ENCODE measurements at places on chromosomes 5 and 9.
A peak's percentile ranks its signal among the peaks of the same experiment; 100 is the strongest.

- DNase-seq = no peak
Observed at GRCh38 chr9:88310310-88310980, 77.8 kb upstream of the SPIN1 start.

- no peak for DNase-seq
Observed at GRCh38 chr5:64979531-64979930, 210.8 kb downstream of the CWC27 start.

DNA sequence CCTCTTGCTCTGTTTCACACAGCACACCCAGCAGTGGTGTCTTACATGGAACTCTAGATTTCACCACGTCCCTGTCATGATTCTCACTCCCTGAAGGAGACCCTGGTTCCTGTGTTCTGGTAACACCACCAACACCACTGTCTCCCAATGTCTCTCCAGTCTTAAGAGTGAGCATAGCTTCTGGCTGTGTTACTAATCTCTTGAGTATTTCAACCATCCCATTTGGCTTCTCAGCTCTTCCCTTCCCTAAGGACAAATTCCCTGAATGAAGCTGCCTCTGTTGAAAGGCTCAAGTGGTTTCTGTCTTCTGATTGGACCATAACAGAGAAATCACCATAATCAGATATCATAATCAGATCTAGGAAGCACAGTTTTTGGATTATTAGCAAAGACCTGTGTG, 311.8 kb downstream of the DNAH5 start:
- no peak for DNase-seq

- DNase-seq = no peak
Observed at GRCh38 chr5:116265471-116265870, 180.6 kb downstream of the COMMD10 start.

DNA sequence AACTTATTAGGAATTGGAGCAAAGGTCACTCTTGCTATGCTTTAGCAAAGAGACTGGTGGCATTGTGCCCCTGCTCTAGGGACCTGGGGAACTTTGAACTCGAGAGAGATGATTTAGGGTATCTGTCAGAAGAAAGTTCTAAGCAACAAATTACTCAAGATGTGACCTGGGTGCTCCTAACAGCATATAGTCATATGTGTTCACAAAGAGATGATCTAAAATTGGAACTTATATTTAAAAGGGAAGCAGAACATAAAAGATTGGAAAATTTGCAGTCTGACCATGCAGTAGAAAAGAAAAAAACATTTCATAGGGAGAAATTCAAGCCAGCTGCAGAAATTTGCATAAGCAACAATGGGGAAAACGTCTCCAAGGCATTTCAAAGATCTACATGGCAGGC, 68.3 kb downstream of the SEMA5A start:
- DNase-seq = no peak

- DNase-seq = no peak
Observed at GRCh38 chr9:84754881-84755280, 85.4 kb downstream of the NTRK2 start.

DNA sequence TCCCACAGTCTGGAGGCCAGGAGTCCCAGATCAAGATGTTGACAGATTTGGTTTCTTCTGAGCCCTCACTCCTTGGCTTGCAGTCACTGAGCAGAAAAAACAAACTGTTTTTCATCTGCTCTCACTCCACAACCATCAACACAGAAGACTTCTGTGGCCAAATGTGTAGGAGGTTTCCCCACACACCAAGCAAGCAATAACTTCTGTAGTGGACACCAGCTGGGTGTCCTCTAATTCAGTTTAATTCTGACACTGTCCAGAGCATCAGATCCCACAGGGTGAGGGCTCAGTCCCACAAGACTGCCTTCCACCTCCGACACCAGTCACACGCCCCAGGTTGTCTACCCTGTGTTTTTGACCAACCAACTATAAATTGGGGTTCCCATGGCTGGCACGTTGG, 209.9 kb downstream of the AOPEP start:
- no peak for DNase-seq

DNA sequence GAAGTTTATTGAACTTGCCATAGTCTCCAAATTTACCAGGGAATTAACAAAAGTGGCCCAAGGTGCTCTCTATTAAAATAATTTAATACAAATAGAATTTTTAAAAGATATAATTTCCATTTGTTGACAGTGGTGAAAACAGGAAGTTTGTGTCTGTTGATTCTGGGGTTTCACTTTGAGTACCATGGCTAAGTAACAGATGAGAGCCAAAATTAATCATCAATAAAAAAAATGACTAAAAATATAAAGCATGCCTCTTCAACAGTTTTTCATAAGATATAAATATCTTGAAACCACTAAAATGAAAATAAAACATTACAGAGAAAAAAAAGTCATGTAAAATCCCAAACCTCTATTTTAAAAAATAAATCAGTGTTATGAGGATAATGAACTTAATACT, 49.8 kb downstream of the SGCD start:
- DNase-seq = no peak

DNA sequence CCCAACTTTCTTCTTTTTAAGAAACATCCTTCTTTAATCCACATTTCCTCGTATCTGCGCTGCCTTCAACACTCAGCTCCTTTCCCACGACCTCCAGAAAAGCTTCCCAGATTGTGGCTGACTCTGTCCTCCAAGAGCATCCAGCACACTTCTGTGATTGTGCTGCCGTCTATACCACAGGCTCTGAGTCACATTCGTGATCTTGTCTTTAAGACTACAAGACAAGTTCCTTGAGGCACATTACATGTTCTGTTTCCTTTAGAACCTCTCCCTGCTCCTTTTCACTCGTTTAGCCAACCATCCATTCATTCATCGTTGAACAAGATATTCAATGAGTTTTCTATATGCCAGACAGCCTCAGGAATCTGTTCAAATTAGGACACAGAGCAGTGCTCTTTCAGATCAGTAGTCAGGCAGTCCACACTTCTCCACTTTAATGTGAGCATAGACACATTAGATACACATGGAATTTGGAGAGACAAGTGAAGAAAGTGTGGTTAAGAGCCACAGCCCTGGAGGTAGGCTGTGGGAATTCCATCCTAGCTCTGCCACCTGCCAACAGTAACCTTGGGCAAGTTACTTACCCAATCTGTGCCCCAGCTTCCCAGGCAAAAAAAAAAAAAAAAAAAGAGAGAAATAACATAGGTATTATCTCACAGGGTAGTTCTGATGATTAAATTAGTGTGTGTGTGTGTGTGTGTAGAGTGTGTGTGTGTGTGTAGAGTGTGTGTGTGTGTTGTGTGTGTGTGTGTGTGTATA, 18.9 kb downstream of the WHRN start:
- DNase-seq = no peak

DNA sequence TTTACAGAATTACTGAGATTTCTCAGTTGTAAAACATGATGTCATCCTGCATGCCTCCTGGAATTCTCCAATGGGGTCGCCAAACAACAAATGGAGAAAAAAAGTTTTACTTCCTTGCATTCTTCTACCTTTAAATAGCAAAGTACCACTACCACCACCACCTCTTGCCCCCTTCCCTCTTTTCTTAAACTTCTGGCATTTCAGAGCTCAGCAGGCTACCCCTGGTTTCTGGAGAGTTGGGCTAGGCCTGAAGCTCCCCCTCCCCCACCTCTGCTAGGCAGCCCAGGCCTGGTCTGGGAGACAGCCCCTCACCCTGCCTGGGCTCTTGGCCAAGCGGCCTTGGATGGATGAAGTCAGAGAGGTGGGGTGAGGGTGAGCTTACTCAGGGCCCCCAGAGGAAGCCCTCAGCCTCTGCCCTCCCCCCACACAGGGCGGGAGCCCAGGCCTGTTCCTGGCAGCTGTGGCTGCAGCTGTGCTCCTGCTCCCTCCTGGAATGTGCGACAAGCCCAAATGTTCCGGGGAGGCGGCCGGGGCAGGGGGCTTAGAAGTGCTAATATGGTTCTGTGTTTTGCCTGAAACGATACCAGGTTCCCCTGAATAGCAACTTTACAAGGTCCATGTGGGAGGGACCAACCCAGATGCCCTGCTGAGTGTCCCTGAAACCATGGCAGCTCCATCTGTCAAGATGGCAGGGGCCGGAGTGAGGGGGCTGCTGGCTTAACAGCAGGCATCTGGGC, 6.0 kb upstream of the CCIN start:
- DNase-seq = no peak

DNA sequence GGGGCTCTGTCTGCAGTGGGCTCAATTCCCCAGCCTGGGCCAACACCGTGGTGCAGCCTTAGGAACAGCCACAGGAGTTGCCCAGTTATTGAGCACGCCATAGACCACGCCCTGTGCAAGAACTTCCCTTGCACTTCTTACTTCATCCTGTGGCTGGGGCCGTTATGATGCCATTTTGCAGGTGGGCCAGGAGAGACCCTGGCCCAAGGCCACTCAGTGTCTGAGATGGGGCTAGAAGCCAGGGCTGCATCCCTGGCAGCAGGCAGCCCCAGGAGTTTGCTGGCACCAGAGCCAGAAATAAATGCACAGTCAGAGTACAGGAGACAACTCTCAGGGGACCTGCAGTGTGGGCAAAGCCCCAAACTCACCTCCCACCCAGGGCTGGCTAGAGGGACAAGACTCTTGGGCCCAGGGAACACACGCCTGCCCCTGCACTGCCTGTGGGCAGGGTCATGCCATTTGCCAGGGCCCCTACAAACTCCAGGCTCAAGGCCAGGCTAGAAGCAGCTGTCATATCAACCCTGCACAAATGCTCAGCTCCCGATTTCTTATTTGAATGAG, 6.7 kb downstream of the CORO2A start:
- DNase-seq = no peak

- DNase-seq = no peak
Observed at GRCh38 chr5:142551338-142552067, 134.4 kb downstream of the FGF1 start.

GRCh38 chr5:141665995-141666940, 15.1 kb upstream of the FCHSD1 start:
- DNase-seq = no peak

- DNase-seq = no peak
Observed at GRCh38 chr5:95770830-95771708, 39.9 kb downstream of the RHOBTB3 start.

- no peak for DNase-seq
Observed at GRCh38 chr9:70573308-70573707, 158.9 kb upstream of the KLF9 start.

GRCh38 chr5:132300577-132301343, 6.6 kb downstream of the SLC22A4 start:
- DNase-seq = no peak

DNA sequence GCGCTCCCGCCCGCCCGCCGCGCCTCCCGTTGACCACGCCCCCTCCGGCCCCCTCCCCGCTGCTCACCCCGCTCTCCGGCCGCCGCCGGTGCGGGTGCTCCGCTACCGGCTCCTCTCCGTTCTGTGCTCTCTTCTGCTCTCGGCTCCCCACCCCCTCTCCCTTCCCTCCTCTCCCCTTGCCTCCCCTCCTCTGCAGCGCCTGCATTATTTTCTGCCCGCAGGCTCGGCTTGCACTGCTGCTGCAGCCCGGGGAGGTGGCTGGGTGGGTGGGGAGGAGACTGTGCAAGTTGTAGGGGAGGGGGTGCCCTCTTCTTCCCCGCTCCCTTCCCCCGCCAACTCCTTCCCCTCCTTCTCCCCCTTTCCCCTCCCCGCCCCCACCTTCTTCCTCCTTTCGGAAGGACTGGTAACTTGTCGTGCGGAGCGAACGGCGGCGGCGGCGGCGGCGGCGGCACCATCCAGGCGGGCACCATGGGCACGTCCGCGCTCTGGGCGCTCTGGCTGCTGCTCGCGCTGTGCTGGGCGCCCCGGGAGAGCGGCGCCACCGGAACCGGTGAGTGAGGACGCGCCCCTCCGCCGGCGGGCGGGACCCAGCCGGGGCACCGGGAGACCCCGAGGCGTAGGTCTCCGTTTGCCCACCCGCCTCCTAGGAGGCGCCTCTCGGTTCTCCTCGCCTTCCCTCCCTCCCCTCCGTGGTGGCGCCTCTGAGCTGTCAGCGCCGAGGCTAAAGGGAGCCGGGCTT, at the start of gene VLDLR:
TSS of gene VLDLR (plus strand) at position 66 of the 739 bp plus-strand sequence. CDS start at position 469, 403 bp downstream.
- no peak for DNase-seq

DNA sequence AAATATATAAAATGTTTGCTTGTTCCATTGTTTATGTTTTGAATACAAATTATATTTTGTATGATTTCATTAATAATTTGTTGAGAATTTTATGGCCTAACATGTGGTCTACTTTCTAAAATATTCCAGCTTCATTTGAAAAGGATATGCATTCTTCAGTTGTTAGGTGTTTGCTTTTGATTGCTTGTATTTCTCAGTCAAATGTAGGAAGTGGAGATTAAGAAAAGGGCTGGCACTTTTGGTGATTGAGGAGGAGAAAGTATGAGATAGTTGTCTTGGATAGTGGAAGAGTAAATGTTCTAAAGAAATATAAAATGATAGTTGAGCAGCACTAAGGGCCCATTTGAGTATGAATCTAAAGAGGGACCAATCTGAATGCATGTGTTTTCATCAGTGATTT, 23.1 kb downstream of the JAK2 start:
- no peak for DNase-seq

GRCh38 chr9:36166168-36166927, 2.8 kb upstream of the CCIN start:
- peak; percentile 67 for DNase-seq

DNA sequence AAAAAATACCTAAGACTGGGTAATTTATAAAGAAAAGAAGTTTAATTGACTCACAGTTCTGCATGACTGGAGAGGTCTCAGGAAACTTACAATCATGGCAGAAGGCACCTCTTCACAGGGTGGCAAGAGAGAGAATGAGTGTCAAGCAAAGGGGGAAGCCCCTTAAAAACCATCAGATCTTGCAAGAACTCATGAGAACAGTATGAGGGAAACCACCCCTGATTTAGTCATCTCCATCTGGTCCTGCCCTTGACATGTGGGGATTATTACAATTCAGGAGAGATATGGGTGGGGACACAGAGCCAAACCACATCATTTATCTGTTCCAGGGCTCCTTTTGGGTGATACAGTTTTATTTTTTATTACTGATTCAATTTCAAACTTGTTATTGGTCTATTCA, 23.2 kb upstream of the ADAMTS16 start:
- no peak for DNase-seq

DNA sequence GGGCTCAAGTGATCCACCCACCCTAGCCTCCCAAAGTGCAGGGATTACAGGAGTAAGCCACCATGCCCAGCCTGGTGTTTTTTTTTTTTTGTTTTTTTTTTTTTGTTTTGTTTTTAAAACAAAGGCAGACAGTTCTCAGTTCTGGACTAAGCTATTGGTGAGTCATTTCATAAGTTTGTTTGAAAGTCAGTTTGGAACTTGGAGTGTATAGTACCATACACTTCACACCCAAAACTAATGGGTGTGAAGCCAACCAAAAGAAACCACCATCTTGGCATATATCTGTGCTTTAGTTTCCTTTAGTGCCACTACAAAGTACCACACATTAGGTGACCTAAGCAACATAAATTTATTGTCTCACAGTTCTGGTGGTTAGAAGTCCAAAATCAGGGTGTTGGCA, 13.4 kb downstream of the MAST4 start:
- DNase-seq = no peak

DNA sequence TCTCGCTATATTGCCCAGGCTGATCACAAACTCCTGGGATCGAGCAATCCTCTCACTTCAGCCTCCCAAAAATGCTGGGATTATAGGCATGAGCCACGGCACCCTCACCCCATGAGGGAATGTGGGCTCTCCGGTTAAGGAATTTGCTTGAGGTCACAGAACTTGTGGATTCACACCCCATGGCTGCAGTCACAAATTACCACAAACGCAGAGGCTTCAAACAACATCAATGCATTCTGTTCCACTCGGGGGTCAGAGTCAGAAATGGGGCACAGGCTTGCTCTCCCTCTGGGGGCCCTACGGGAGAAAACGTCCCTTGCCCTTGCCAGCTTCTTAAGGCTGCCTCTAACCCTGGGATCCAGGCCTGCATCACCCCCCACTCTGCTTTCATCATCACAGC, 12.2 kb upstream of the SPINK4 start:
- DNase-seq = no peak

Data from stimulated activated CD4-positive, alpha-beta T cell treated with anti-CD3 and anti-CD28 coated beads, TNF-alpha, amount 100 ng/mL, for 48 hours (primary cell).